ENCODE measurements at places on chromosomes 1 and 21.

DNA sequence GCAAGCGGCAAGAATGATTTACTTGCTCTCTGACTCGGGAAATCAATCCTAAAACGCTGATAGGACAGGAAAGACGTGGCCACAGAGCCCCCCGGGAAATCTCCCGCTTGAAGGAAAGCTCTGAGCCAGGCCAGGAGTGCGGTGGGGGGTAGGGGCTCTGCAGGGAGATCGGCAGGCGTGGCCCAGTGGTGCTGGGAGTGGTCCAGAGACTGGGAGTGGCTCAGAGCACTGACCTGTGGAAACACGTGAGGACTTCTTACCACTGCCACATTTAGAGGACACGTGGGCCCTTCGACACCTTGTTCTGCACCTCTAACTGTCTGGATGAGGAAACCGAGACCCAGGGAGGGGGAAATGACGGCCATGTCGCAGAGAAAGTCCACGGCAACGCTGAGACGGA is 130.0 kb upstream of the KLHDC7A start:
- DNase-seq, result no peak

- peak; percentile 13 for DNase-seq
Observed at GRCh38 chr1:165168467-165168866, 188.0 kb downstream of the LMX1A start.

DNA sequence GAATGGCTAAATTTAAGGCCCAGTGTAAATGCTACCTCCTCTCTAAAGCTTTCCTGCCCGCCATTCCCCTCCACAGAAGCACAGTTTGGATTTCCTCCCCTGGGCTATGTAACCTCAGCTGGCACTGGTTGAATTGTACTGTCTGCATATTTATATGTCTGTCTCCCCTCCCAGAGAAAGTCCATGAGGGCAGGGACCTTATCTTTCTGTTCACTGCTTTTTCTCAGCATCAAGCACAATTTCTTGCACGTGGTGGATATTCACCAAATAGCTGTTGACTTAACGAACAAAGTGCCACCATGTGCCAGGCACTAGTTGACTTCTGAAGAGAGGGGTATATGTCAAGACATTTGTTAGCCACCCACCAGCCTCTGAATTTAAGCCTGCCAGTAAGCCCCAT is 9.5 kb upstream of the PDIK1L start:
- no peak for DNase-seq

GRCh38 chr21:36554411-36555157 is 74.7 kb upstream of the CLDN14 start:
- DNase-seq, result no peak

GRCh38 chr1:116704278-116704677 is 36.7 kb upstream of the IGSF3 start:
- DNase-seq, result no peak

DNA sequence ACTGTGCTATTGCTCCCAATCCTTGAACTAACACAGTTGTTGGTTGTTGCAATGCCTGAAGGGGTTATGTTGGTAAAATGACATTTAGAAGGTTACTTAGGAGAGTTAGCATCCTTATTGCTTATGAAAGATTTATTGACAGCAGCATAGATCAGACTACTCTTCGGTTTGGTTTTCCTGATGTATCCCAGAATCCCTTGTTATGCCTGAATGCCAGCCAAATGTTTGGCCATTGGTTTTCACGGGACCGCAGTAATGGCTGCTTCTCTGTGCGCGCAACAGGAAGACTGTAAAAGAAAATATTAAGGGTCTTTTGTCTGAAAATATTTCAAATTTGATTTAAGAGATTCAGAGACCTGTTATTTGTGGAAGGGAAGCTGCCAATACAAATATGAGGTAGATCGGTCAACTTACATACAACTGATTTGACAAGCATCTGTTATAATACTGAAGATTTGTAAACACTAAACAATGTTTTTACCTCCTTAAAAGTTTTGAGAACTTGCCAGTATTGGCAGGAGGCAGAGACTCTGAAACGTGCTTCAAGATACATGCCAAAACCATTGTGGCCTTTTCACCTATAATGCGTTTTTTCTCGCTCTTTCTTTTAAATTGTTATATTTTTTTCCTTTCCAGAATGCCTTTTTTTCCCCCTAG is 8.3 kb downstream of the NFIA start:
- DNase-seq, result no peak

DNA sequence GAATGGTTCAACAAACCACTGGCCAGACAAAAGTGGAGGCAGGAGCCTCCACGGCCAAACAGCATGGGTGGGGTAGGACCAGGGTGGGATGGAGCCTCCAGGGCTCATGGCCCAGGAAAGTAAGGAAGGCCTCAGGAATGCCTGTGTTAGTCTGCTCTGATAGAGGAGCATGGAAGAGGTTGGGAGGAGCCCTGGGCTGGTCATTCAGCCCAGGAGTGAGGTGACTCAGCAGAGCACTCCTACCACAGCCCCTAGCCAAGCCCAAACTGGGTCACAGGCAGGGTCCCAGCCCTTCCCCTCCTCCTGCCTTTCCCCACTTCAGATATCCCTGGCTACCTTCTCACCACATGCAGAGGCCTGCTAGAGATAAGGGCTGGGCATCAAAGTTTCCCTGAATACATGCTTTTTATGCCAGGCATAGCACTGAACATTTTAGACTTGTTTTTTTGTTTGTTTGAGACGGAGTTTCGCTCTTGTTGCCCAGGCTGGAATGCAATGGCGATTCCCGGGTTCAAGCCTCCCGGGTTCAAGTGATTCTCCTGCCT is 3.1 kb upstream of the SHISA4 start:
- DNase-seq, result no peak

- no peak for DNase-seq
Observed at GRCh38 chr1:66739401-66740157, 12.7 kb upstream of the DYNLT5 start.
